Fibroblast of skin of scalp (primary cell): ENCODE measurements at places on chromosomes 1 and 21.

- DNase-seq: no peak
These were observed 4.3 kb upstream of the PLEKHG5 start for GRCh38 chr1:6495540-6496364.

DNA sequence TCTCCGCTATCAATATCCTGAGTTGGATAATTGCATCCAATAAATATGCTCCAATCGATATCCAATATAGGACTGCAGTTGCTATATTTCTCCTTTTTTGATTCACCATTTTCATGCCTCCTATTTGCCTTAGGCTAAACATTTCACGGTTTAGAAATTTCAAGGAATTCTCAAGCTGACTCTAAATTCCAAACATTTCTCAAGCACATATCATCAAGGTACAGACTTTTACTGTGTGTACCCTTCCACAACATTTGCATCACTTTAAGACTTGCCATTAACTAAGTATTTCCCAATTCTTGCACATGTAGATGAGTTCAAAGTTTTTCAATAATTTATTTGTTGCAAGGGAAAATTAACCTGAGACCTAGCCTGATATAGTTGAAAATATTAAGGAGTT lies 795.2 kb upstream of the TMPRSS15 start:
- no peak for DNase-seq

- DNase-seq: peak; percentile 66
These were observed 25.4 kb upstream of the FMO1 start for GRCh38 chr1:171222936-171223335.

DNA sequence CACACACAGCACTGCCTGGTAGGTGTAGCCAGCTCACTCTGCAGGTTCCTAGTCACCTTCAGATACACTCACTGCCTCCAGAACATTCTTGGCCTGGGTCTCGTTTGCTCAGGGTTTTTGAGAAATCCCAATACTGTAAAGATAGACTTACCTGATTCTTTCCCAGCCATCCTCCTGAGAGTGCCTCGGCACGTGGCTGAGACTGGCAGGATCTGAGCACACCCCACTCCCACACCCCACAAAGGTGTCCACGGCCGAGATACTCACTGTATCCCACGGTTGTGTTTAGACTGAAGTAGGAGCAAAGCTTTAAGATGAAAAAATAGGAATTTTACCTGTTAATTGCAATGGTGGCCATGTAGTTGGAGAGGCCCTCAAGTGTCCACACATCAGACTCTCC lies 33.4 kb downstream of the SNAP47 start:
- no peak for DNase-seq

DNA sequence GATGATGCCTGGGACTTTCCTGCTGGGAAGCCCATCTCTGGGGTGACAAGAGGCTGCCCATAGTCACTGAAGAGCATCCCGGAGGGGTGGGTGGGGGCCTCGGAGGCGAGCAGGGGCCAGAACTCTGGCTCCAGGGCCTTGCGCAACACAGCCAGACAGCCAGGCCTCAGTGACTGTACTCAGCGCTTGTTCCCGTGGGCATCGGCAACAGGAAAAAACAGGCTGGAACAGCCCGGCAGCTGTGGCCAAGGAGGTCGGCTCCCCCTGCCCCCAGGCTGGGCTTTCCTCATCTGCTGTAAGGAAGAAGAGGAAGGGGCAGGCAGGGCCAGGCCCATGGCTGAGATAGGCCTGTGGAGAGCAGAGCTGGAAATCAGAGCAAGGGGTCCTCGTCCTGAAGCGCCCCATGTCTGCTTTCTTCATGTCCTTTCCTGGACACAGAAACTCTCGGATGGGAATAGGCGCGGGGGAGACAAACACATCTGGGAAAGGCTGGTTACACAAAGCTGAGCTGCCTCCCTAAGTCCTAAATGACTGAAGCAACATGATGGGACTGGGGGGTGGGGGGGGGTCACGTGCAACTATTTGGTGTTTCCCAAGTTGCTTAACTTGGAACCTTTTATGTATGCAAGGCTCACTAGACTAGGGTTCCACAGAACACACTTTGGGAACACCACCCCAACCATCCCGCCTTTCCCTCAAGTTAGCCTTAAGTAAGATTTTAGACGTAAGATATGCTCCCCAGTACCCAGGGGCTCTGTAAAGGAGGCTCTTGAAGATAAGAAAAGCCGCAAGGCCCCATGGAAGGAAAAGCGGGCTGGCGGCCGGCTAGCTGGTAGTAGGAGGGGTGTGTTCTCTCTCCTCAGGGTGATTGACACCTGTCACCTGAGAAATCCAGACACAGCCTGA lies 30.7 kb downstream of the HSPG2 start:
- no peak for DNase-seq

DNA sequence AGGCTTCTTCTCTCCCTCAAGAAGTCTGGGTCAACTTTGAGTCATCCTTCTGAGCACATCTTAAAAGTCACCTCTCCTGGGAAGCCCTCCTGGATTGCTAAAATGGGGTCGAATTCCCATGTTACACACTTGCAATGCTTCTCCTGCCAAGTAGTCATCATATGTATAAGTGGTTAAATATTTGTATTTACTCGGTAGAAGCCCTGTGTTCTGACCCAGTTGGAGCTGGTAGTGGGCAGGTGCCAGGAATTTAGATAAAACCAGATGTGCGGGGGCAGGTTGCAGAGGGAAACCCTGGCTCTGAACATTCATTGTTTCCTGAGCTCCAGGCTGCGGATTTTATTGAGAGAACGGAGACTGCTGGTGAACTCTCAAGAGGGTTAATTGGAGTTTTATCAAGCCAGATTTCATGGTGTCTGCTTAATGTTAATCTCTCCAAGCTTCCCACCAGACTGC lies 52.8 kb upstream of the RPL11 start:
- DNase-seq: no peak

DNA sequence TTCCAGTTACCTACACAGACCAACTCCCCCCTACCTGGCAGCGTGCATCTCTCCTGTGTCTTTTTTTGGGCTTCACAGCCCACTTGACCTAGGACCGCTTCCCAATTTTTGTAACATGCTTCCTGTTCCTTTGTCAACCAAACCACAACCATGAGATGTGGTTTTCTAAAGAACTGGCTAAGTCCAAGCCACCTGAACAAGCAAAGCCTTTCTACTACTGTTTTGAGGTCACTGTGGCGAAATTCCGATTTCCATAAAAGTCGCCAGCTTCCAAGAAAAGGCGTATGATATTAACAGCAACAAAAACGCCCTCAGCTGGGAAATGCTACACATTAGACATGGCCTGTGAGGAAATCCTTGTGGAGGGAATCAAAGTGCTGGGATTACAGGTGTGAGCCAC lies 12.7 kb upstream of the AK2 start:
- DNase-seq: no peak

DNA sequence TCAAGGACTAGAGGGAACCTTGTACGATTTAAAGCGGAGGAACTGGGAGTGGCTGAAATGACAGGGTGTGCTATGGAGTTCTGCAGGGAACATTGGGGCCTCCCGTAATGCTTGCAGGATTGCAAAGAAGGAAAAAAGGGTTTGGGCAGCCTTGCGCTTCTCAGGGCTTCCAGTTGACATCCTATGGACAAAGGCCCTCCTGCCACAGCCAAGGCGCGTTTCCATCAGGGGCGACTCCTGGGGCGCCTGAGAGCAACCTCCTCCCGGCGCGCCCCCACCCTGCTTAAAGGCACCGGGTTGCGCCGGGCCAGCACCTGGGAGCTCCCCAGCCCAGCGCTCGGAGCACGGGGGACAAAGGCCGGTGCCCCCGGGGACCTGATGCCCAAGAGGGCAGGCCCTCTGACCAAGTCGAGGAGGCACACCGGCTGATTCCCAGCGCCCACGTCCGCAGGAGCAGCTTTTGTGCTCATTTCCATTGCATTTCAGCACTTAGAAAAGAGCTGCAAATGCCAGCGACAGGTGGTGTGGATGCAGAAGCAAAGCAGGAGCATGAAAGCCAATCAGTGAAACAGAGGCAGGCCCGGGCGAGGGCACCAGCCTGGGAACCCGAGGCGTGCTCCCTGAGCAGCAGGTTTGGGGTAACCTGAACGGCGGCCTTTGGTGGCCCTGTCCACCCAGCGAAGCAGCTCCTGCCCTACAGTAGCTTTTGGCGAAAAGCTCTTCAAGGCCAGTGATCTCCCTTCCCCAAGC lies 17.6 kb upstream of the RNF187 start:
- DNase-seq: no peak

DNA sequence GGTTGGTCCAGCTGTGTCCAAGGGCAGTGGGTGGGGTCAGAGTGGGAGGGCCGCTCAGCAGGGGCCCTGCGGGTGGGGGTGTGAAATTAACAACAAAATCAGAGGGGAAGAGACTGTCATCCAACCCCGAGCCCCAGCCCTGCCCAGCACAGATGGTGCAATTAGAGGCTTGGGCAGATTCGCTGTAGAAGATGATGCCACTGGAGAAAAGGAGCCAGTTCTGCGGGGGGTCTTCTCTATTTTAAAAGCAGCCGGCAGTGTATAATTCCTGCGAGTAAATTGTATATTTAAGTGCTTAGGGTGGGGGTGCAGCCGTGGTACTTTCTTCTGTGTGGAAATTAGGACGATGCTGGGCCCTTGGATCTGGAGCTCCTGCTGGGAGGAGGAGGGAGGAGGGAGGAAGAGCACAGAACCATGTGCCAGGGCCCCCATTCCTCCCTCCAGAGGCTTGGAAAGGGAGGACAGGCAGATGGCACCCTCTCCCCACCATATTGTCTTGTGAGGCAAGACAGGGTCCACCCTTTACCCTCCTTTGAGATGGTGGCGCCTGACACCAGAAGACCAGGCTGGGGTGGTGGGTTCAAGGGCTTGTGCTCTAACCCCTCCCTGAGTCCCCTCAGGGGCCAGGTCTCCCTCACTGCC lies 89.2 kb downstream of the ACTL8 start:
- DNase-seq: peak; percentile 9

DNA sequence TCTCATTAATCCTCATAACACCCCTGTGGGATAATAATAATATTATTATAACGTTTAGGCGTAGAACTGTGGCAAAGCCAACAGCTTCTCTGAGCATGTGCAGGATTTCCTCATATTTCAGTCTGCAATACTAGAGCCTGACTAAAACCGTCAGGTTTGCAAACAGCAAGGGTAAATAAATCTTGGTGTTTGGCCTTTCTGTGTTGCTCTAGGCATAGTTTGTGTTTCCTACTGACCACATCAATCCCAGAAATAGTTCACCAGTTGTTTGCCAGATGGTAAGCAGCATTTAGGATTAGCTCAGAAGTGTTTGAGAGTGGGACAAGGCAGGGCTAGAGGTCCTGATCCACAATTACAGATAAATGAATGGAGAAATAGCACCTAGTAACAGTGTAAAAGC lies 2.8 kb upstream of the KCNA3 start:
- DNase-seq: no peak

- peak; percentile 100 for DNase-seq
These were observed 56.9 kb downstream of the CLSTN1 start for GRCh38 chr1:9766759-9767442.

DNA sequence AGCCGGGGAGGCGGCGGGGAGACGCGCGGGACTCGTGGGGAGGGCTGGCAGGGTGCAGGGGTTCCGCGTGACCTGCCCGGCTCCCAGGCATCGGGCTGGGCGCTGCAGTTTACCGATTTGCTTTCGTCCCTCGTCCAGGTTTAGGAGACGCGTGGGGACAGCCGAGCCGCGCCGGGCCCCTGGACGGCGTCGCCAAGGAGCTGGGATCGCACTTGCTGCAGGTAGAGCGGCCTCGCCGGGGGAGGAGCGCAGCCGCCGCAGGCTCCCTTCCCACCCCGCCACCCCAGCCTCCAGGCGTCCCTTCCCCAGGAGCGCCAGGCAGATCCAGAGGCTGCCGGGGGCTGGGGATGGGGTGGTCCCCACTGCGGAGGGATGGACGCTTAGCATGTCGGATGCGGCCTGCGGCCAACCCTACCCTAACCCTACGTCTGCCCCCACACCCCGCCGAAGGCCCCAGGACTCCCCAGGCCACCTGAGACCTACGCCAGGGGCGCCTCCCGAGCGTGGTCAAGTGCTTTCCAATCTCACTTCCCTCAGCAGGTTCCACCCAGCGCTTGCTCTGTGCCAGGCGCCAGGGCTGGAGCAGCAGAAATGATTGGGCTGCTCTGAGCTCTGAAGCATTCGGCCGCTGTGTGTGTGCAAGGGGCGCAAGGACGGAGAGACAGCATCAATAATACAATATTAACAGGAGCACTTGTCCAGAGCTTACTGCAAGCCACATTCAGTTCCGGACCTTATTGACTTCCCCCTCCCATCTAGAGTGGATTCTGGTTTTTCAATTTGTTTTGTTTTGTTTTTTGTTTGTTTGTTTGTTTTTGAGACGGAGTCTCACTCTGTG lies 10.3 kb downstream of the SIM2 start:
- no peak for DNase-seq

DNA sequence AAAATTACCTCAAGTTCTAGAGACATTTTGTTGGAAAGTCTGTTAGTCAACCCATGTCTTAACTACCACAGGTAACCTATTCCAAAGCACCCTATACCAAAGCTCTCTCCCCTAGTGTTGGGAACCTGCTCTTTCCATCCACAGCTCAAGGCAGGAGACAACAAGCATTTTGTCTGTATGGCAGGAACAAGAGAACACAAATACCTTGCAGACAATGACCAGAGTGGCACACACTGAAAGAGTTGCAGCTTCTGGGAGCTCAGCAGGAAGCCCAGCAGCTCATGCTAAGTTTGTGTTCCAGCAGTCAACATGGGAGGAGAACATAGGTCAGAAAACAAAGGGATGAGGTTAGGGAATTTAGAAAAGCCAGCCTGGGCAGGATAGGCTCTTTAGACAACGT lies 300.8 kb downstream of the HHIPL2 start:
- no peak for DNase-seq

GRCh38 chr1:247638781-247639180 lies 33.4 kb downstream of the OR2G3 start:
- DNase-seq: no peak

DNA sequence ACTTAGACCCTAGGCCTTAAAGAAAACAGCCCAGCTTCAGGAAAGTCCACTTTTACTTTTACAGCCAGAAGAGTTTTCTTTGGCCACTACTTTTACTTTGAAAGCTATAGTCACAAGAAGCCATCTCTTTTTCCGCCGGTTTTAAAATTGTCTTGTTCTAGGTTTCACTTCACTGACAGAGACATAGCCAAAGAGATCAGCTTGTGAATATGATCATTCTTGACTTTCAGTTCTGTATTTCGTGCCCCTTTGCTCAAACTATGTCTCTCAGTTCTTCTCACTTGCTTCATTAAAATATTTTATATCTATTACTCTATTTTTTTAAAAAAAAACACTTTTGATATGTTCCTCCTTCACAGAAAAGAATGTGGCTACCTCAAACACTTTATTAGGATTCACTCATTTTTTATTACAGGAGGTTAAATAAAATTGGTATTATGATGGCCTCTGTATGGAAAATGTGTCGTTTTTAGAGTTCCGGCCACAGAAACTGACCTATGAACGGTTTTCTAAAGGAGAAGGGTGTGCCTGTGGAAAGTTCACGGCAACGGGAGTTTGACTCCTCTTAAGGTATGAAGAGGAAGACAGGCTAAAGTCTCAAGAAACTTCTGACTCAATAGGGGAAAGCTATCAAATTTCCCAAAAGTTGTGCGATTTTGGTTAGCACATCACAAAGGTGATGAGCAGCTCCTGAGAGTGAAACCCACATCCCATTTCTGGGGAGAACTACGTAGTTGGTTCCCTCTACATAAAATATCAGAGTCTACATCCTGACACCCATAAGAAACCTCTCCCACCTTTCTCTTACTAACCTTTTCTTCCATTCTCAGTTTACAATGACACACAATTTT lies 1.2 kb downstream of the MCOLN2 start:
- DNase-seq: no peak

GRCh38 chr1:166884971-166885370 lies 8.9 kb upstream of the TADA1 start:
- DNase-seq: no peak
